ENCODE measurements at places on chromosomes 13 and 19.

- no peak for DNase-seq
These were observed 338.0 kb downstream of the TEX29 start for GRCh38 chr13:111658145-111659100.

DNA sequence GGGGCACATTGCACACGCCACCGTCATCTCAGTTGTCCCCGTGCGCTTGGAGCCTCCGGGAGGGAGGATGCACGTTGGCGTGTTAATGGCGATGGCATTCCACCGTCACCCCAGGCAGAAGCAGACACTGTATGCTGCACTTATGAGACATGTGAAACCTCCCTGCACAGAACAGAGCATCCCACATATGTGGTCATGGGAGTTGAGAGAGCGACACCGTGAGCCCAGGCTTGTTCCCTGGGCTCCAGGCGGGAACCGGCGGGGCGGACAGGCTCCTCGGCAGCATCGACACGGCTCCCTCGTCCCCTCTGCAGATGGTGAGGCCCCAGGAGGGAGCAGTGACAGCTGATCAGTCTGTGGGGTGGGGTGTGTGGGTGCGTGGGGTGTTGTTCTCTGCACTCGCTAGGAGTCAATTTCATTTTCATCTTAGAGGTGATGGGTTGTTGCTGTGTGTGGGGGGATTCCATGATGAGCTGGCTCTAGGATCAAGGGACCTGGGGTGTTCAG, 40.4 kb downstream of the CRTC1 start:
- no peak for DNase-seq

- peak; percentile 46 for DNase-seq
These were observed 783.3 kb upstream of the ATXN8OS start for GRCh38 chr13:69324090-69324886.

- DNase-seq, result no peak
These were observed 21.3 kb upstream of the TINCR start for GRCh38 chr19:5588906-5589676.

- DNase-seq, result no peak
These were observed 19.4 kb downstream of the PLVAP start for GRCh38 chr19:17357724-17358123.

DNA sequence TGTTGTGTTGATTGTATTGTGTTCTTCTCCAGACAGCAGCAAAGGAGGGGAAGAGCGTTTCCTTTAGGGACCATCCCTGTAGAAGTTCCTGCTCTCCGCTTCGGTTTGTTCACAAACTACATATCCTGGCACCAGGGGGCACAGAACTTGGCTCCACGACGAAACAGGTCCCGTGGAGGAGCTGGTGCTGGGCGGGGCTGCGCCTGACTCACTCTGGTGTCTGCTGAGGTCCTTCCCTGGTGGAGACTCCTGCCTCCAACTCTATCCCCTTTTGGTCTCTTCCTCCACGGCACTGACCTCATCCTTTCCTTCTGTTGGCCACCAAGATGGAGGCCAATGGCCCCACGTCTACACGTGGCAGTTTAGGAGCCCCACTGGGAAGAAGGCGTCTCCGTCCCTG, 14.7 kb downstream of the TMPRSS9 start:
- no peak for DNase-seq

DNA sequence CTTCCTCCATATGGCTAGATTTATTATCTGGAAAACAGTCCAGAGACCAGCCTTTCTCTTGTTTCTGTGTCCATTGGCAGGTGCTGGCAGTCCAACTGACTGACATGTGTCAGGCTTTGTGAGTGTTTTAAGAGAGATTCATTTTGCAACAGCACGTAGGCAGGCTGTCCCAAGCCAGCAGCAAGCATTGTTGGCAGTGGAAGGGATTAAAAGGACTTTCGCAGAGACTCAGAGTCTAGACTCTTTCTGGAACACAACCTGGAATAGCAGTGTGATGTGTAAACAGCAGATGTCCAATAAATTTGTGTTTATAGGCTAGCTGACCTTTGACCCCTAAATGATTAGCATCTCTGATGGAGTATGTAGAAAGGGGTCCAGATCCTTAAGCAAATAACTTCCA, 222.2 kb upstream of the SERP2 start:
- DNase-seq, result no peak

- peak; percentile 29 for DNase-seq
These were observed 49.0 kb upstream of the ZNF780A start for GRCh38 chr19:40139533-40140287.

DNA sequence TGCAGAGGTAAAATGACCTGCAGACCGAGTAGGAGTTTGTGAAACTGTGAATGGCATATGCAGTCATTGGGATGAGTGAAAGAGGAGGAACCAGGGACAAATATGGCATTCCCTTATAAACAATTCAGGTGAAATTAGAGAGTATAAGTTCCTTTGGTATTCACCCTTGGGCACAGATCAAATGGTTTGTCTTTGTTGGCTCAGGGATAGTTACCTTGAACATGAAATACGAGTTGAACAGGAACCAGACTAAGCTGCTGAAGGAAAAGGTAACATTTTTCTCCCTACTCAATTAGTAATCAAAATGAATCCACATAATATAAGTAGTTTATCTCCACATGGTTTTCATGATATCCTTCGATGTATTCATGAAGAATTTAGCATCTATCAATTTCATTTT, 50.5 kb downstream of the SLITRK1 start:
- no peak for DNase-seq

GRCh38 chr19:10805758-10806247, 30.2 kb downstream of the TMED1 start:
- DNase-seq, result no peak

GRCh38 chr13:101989798-101990350, 412.0 kb downstream of the FGF14 start:
- DNase-seq, result no peak

- no peak for DNase-seq
These were observed 101.3 kb downstream of the KCNRG start for GRCh38 chr13:50116430-50116973.

GRCh38 chr13:22278336-22278929, 607.6 kb downstream of the FGF9 start:
- DNase-seq, result peak; percentile 62

DNA sequence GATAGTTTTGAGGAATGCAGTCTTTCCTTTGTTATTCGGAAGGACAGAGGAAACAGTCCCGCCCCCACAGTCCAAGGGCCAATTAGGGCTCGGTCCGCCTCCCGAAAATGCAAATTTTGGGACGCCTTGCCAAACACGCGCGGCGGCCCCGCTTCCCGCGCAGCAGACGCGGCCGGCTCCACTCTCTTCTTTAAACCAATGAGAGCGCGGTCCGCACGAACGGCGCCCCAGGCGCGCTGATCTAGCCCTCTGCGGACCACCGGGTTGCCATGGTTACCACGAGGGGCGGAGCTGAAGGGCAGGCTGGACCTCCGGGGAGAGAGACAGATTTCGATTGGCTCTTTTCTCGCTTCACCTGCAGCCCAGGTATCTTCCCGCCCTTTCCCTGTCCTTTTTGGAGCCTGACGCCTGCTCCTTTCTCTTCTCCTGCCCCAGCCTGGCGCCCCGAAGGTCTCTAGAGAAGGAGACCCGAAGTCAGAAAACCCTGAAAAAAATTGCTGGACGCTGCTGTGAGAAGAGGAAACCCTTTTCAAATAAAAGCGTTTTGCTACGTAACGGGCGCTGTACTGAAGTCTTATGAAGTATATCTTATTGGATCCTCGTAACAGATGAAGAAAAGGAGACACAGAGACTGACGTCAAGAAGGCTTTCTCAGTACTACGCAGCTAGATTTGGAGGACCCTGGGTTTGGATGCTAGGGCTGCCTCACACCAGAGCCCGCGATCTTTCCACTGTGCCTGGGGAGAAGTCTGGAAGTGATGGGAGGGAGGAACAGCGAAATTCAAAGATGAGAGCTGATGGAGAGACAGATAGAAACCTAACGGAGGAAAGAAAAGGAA, 2.0 kb downstream of the PTH2 start:
- DNase-seq, result no peak

GRCh38 chr13:19153782-19154450, 27.7 kb downstream of the TUBA3C start:
- DNase-seq, result peak; percentile 1

- DNase-seq, result no peak
These were observed 80.7 kb upstream of the DIAPH3 start for GRCh38 chr13:60244381-60244780.

DNA sequence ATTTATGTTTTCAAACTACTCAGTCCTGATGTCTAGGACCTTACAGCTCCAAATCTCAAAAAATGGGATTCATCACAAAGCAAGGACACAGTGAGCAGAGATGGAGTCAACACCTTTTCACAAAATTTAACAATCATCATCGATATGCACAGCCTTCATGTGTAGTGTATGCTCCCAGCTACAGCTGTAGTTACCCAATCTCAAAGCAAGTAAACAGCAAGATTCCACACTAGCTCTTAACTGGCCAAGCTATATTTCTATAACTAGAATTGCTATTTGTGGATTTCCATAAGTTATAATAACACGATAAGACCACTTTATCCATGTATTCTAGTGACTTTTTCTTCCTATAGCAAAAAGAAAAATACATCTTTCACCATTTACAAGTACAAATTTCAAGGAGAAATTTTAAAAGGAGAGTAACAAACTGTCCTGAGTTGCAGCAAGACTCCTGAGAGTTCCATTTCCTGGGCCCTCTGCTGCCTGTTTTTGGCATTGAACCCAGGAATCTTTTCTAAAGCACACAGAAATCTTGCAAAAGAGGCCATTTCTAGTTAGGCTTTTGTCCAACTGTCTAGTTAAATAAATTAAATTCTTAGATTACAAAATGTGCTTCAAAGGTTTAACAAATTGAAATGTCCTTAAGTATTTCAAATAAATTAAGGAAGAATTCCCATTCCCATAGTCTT, 460.6 kb downstream of the FGF14 start:
- peak; percentile 12 for DNase-seq

DNA sequence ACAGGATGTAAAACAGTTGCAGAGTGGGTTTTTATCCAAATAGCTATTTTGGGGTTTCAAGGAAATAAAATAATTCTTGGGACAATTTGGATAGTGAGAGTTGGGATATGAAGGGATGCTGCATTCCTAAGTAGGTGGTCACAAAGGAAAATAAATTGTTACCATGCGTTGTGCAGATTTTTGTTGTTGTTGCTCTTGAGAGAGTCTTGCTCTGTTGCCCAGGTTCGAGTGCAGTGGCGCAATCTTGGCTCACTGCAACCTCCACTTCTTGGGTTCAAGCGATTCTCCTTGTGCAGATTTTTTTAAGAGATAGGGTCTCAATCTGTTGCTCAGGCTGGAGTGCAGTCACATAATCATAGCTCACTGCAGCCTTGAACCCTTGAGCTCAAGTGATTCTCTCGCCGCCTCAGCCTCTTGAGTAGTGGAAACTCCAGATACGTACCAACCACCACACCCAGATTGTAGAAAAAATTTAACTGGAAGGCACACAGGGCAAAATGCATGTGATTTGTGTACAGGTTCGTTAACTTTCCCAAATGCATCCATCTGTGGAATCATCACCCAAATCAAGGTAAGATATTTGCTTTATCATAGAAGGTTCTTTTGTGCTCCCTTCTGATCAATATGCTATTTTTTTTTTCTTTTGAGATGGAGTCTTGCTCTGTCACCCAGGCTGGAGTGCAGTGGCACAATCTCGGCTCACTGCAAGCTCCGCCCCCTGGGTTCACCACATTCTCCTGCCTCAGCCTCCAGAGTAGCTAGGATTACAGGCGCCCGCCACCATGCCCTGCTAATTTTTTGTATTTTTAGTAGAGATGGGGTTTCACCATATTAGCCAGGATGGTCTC, 16.0 kb downstream of the SLC1A5 start:
- DNase-seq, result no peak

DNA sequence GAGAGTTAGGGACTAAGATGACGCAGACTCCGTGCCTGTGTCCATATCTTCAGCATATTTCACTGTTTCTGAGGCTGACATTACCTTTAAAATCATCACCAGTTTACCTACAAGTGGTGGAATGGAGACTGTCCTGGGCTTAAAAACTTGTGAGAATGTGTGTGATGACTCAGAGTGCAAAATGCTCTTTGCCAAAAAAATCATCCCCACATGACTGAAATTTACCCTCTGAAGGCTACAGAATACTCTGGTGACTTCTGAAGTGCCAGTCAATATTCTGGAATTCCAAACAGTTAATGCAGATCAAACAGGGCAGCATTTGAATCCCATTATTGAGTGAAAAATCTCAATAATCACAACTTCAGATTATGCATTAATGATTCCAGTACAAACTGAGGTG, 901.4 kb downstream of the EFNB2 start:
- no peak for DNase-seq

- DNase-seq, result no peak
These were observed 301.7 kb upstream of the SPRY2 start for GRCh38 chr13:80642641-80643040.

All from COR-L47 (cell line).